AG09319 (cell line): ENCODE measurements at places on chromosomes 16 and 17.
A peak's percentile ranks its signal among the peaks of the same experiment; 100 is the strongest.

- DNase-seq, result peak; percentile 63
Measured at GRCh38 chr16:85611444-85612190, 1.5 kb upstream of the GSE1 start.

DNA sequence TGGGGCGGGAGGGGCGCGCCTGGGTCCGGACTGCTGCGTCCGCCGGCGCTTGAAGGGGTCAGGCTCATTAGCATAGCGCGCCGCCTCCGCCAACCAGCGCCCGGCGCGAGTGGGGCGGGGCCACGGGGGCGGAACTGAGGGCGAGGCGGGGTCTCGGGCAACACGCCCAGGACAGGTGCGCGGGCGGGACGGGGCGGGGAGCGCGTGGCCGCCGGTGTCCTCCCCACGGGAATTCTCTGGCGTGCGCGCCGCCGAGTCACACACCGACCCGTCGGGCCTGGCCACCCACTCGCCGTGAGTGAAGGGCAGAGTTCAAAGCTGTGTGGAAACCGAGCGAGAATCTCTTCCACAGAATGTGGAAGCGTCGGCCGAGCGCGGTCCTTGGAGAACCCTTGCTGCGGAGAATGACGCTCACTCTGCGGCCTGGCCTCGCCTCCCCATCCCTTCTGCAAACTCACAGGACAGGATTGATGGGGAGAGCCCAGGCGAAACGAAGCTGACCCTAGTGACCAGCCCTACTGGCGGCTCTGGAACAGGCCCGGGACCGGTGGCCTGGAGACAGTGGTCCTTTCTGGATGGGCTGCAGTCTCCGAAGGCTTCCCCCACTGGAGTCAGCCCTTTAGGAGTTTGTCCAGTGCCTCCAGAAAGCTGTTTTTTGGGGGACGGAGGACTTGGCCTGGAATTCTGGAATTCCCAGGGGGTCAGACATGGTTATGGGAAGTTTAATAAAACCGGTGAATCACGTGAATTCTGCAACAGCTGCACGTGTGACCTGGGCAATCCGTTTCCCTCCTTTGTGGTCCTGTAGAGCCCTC, at the start of gene SNAI3:
Gene SNAI3, minus strand, starts transcription at position 69 of the 815 bp plus-strand sequence. CDS start 101 bp downstream, outside the sequence.
- no peak for DNase-seq

DNA sequence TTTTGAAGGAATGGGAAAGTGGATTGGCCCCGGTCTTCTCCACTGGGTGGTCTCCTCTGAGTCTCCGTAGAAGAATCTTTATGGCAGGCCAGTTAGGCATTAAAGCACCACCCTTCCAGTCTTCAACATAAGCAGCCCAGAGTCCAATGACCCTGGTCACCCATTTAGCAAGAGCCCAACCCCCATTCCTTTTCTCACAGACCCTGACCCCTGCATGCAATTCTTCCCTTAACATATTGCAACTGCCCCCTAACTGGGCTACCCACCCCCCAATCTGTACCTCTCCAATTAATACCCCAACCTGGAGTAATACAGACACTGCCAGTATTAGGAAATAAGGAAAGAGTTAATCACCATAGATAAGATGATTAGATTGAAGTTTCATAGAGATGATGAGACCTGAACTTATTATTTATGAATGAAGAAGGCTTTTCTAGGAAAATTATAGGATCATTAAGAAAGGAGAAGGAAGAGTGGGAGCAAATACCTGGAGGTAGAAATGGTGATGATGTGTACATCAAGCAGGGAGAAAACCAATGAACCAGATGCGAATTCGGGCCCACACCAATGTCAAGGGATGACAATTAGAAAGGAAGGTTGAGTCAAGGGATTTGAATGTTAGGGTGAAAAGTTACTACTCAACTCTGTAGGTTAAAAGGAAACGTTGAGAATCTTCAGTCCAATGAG, 2.4 kb downstream of the CCL2 start:
- no peak for DNase-seq

DNA sequence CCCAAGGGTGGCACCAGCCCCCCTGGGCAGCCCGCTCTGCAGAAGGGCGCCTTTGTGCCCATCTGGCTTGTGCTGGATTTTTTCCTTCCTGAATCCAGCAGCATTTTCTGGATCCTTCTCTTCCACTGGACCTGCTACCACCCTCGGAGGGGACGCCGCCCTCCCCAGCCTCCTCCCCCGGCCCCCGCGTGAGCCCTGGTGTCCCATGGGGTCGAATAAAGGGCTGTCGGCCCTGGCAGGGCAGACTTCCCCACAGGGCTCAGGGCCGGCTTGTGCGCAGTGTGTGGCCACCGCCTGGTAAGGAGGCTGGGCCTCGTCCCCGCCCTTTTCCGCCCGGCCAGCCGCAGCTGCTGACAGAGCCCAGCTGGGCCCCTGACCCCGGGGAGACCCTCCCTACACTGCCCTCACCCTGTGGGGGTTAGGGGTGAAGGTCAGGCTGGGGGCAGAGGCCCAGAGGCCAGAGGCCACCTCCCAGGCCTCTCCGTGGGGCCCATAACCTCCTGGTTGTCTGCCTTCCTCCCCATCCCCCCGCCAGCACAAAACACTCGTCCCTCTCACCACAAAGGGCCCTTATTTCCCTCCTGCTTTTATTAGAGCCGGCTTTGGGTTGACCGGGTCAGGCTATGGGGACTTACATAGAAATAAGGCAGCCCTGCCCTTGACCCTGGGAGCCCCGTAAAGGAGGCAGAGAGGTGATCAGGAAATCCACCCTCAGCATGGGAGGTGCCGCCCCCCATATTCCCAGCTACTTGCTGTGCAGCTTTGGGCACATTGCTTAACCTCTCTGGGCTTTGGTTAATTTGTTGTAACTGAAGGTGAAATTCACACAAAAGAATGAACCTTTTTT, 179.3 kb upstream of the CIBAR2 start:
- no peak for DNase-seq

DNA sequence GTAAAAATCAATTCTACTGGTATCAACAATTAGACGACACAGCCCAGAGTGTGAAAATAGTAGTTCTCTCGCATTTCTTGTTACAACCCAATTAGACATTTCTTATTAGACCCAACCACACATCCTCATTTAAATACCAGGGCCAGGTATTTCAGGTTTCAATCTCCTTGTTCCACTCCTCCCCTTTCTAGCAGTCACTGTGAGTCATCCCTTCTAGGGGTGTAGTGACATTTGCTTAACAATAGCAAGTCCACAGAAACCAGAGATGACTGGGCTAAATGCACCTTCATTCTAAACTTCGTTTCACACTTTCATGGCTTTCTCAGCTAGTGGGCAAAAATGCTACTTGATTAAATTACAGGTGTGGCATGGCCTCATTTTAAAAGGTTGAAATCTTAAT, 116.9 kb upstream of the CACNG3 start:
- no peak for DNase-seq

DNA sequence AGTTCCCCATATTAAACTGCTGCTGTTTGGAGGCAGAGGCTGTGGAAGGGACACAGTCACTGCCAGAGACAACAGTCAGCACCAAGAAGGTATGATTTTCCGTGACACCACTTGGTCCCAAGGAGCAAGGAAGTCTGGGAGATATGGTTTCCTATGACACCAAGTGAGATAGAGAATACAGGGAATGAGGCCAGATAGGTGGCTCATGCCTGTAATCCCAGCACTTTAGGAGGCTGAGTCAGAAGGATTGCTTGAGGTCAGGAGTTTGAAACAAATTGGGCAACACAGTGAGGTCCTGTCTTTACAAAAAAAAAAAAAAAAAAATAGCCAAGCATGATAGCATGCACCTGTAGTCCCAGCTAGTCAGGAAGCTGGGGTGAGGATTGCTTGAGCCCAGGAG, 90.8 kb downstream of the ABCC12 start:
- no peak for DNase-seq

GRCh38 chr17:79685121-79685520, 45.6 kb upstream of the ENPP7 start:
- no peak for DNase-seq

- no peak for DNase-seq
Measured at GRCh38 chr16:27098366-27099049, 31.8 kb downstream of the C16orf82 start.

- peak; percentile 77 for DNase-seq
Measured at GRCh38 chr16:29899516-29900101, at the start of gene SEZ6L2. TSS of gene SEZ6L2 (minus strand) at chr16:29899550. CDS start at chr16:29899019, 531 bp downstream.

- no peak for DNase-seq
Measured at GRCh38 chr17:50307654-50308053, 33.4 kb downstream of the TMEM92 start.

GRCh38 chr17:39139561-39139960, 11.9 kb downstream of the PLXDC1 start:
- no peak for DNase-seq

DNA sequence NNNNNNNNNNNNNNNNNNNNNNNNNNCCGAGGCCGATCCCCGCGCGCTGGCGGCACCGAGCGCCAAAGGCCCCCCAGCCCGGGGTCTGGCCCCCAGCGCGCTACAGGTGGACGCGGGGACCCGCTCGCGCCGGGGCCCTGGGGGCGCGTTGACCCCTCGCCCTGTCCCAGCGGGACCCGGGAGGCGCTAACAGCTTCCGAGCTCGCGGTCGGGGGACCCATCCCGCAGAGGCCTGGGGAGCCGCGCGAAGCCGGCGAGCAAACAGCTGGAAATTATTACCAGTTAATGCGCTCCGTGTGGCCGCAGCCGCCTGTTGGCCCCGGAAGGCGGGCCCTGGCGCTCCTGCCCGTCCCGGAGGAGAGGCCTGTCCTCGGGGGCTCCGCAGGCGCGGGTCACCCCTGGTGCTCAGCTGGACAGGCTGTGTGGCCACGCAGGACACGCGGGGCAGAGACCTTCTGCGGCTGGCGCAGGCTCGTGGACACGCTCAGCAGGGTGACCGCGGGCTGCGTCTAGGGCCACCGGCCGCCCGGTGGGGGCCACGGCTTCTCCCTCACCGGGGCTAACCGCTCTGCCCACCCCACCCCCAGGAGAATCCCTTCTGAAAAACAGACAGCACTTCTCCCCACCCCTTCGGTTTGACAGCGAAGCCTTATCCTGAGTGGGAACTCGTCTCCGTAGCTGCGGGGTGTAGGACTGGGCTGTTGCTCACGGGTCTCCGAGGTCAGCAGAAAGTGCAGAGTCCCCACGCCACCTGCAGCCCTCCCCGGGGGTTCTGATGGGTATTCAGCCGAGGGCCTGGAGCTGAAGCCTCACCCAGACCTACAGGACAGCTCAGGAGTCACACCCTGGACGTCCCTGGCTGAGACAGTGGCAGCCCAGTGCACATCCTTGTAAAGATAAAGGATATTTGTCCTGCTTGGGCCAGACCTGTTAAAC, 138.7 kb upstream of the RPH3AL start:
- no peak for DNase-seq

GRCh38 chr16:27381236-27381635, 20.7 kb upstream of the IL21R start:
- no peak for DNase-seq

DNA sequence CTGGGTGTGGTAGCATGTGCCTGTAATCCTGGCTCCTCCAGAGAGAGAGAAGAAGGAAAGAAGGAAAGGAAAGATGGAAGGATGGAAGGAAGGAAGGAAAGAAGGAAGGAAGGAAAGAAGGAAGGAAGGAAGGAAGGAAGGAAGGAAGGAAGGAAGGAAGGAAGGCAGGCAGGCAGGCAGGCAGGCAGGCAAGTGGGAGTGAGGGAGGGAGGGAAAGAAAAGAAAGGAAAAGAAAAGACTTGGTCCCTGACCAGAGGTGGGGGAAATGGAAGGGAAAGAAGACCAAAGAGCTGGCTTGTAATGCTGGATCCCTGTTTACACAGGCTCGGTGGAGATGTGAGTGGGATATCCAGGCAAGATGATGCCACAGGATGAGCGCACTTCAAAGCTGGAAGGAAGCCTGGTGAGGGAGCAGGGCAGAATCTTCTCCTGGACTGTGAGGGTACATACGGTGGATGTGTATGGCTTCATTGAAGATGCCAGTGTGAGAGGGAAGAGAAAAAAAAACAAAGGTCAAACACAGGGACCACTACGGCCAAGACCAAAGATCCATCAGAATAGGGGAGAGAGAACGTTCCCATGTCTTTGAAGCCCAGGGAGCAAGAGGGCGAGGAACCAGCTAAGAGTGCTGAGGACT, 2.1 kb downstream of the CES1 start:
- DNase-seq, result no peak

- DNase-seq, result peak; percentile 28
Measured at GRCh38 chr17:41338961-41339485, 11.6 kb downstream of the KRT33A start.

DNA sequence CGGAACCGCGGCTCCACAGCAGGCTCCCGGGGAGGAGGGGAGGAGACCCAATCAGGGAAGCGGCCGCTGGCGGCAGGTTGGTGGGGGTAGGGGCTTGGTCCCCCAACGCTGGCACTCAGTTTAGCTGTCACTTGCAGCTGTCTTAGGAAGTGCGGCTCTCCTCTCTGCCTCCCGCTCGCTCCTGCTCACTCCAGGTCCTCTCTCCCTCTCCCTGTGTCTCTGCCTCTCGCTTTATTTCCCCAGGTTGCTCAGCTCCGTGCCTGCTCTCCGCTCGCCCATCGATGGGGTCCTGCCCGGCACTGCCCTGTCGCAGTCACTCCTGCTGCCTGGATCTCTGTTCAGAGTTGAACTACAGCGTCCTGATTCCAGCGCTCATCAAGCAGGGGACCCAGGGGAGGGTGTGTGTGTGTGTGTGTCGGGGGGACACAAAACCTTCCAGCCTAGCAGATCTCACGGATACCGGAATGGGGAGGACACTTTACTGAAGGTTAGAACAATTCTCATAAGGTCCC, 145.6 kb downstream of the ENGASE start:
- no peak for DNase-seq

DNA sequence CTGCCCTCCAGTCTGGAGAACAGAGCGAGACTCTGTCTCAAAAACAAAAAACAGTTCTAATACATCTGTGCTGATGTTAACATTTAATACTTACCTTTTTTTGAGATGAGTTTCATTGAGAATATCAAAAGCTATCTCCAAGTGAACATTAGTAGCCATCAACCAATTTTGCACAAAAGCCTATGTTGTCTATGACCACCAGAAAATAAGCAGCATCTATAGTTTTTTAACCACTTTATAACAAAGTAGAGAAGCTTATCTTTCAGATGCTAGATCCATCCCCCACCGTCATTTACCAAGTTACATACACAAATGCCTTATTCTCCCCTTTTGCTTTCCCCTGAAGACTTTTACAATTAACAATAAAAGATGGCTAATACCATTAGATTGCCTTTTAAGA, 4.1 kb downstream of the SRSF1 start:
- no peak for DNase-seq

DNA sequence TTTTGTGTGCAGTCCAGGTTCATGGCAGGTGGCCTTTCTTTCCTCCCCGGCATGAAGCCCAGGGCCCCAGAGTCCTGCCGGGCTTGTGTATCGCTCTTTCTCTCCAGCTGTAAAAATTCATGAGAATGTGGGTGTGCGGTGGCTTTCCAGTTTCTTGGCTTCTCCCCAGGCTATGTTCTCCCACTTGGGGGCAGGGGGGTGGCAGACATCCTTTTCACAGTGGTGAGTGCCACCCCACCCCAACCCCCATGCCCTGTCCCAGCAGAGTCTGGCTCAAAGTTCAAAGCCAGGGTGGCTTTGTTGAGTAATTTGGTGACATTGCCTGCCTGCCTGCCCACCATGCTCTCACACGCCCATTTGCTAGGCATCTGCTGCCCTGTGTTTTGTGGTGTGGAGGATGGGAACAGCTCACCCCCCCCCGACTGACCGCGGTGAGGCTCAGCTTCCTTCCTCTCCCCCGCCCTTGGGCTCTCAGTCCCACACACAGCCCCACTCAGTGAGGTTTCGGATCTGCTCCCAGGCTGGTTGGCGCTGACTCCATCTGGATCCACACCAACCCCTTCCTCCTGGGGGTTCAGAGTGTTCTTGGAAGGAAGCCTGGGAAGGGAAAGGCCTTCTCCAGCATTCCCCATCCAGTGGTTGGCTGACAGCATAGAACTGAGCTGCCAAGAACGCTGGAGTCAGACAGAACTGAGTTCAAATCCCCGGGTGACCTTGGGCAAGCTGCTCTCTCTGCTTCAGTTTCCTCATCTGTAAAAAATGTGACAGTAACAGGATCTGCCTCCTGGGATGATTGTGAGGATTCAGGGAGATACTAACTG, 36.0 kb downstream of the CHD9 start:
- peak; percentile 98 for DNase-seq
